ENCODE measurements at places on chromosomes 2 and 18.

GRCh38 chr2:82993609-82994008 is 1465.5 kb downstream of the SUCLG1 start:
- no peak for DNase-seq

GRCh38 chr2:47569658-47570475 is 166.9 kb downstream of the MSH2 start:
- no peak for DNase-seq

DNA sequence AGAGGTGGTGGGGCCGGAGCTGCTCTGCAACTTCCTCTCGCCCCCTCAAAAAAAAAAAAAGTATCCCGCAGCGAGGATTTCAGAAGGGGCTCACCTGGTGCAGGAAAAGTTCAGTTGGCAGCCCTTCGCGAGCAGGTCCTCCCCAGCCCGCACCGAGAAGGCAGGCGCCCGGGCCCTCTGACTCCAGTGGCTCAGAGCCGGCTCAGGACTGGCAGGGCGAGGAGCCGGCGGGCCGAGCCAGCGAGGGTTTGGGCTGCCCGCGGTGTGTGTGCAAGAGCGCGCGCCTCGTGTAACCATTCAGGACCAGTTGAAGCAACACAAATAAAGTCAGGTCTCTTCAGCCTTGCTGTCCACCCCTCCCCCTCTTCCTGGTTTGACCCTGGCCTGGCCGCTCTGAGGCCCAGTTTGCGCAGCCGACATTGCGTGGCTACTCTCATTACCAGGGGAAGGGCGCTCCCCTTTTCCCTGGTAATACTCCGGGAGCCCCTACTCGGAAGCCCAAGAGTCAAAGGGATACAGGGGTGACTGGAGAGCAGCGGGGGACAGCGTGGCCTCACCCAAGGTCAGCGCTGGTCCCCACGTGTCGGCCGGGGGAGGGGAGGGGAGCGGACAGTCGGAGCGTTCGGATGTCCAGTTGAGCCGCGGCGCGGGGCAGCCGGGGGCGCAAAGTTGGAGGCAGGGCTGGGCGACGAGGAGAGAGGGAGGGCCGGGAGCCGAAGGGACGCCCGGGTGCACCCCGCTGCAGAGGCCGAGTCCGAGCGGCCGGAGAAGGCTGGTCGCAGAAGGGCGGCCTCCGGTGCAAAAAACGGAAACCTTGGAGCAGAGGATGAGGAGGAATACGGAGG is 12.3 kb downstream of the EN1 start:
- no peak for DNase-seq

DNA sequence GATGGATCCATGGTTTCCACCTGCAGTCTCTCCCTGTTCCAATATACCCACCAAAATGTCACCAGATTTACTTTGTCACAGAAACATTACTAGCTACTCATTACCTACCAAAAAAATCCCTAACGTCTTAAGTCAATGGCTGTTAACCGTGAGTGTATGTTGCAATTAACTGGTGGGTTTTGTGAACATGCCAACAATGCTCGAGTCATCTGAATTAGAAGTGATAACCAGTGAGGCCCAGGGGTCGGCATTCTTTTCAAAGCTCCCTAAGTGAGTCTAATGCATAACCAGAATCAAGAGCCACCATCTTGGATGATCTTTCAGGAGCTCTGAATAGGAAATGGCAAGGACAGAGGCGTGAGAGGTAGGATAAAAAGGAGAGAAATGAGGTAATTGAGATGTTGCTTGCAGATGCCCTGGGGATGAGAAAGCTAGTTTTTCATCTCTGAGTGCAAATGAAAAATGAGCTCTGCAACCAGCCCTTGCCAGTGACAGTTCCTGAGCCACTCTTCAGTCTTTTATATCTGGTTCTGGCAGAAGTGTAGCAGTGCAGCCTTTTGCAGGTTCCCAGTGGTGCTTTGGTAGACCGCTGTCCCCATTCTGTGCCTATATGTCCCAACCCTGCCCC is 130.0 kb upstream of the RND3 start:
- no peak for DNase-seq

GRCh38 chr18:29160170-29160569 is 983.2 kb upstream of the CDH2 start:
- no peak for DNase-seq

DNA sequence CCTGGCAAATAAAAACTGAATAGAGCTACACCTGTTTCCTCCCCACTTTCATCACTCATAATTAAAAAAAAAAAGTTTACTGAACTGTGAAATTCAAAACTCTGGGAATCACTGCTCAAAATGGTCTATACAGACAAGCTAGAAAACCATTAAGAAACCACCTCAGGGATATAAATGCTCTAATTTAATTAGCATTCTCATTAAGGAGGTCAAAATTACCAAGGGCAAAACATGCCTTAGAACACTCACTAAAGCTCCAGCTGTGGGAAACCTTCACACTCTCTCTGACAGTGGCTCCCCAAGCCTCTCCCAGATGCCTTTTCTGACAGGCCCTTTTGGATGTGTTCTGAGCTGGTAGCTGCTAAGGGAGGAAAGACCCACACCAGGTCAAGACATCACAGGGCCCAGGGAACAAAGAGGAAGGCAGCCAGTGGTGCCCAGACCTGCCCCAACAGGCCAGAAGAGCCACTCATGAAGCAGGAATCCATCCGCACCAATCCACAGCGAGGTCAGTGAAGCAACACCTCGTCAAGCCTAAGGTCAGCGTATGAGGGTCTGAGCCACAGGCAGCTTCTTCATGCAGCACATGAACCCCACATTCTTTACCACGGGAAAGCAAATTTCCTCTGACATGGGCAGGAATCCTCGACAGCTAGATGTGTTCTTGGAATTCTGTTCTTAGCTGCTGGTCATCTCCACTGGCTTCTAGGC is 35.6 kb downstream of the XDH start:
- DNase-seq, result no peak

DNA sequence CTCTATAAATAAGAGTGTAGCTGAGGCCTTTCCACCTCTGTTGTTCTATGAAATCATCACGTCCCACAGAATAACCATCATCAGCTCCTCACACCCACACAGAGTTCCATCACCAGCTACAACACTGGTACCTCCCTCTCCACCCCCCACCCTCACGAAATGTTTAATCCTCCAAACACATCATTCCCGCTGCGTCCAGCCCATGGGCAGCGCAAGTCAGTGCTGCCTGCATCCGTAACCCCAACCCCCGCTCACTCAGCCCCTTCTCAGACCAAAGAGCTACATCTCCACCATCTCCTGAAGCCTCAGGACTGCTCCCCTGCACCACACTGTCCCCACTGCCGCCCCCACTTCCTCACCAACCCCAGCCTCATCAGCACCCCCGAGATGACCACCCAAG is 19.4 kb downstream of the DNMT3A start:
- no peak for DNase-seq

GRCh38 chr2:183214680-183215079 is 90.4 kb downstream of the NUP35 start:
- DNase-seq, result no peak

DNA sequence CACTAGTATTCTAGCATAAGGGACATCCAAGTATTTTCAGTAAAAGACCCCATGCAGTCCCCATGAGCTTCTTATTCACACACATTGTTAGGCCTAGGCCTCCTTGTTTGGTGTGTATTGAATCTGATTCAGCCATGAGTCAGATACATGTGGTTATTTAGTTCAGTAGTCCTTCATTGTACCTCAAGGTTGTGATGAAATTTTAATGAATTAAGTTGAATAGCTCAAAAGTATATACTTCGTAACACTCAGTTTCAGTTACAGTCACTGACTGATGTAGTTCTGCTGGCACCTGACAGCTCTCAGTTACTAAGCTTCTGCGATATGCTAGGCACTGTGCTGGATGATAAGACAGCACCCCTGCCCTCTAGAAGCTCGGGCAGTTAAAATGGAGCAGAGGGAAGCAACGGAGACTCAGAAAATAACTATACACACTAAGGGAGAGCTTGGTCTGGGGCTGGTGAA is 86.4 kb downstream of the XRCC5 start:
- DNase-seq, result no peak

GRCh38 chr18:28331551-28331950 is 154.6 kb upstream of the CDH2 start:
- DNase-seq, result no peak

DNA sequence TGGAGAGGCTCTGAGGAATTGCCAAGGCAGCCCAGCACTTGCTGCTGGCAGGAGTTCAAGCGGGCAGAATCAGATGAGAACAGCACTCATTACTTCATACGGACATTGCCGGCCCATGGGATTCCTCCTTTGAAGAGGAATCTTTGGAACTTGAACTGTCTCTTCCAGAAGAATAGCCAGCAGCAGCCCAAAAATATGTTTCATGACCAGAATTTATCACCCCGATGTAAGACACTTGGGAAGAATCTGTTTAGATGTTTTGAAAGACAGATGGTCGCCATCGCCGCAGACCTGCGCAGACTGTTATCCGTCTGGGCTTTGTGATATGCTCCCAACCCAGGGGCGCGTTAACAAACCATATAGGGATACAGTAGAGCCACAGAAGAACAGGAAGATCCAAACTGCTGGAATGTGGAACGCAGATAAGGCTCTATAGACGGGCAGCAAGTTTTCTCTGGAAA is 3.7 kb upstream of the ADI1 start:
- no peak for DNase-seq

- no peak for DNase-seq
These were observed 24.3 kb upstream of the PSME4 start for GRCh38 chr2:53994818-53995808.

DNA sequence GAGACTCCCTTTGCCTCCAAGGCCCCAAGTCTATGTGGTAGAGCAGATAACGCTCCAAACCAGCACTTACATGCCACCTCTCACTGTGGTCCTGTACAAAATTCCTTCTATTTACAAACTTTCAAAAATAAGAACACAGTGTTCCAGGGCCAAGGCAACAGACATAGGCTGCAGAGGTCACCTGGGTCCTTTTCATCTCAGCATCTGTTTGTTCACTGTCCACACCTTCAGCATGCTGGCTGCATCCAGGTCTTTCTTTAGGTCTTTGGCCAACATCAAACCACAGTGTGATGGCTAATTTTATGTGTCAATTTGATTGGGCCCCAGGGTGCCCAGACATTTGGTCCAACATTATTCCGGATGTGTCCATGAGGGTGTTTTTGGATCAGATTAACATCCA is 20.0 kb upstream of the INO80C start:
- no peak for DNase-seq

- DNase-seq, result no peak
These were observed 570.8 kb upstream of the GYPC start for GRCh38 chr2:126085011-126085795.

GRCh38 chr2:64049633-64050220 is 30.5 kb upstream of the VPS54 start:
- DNase-seq, result peak; percentile 34

DNA sequence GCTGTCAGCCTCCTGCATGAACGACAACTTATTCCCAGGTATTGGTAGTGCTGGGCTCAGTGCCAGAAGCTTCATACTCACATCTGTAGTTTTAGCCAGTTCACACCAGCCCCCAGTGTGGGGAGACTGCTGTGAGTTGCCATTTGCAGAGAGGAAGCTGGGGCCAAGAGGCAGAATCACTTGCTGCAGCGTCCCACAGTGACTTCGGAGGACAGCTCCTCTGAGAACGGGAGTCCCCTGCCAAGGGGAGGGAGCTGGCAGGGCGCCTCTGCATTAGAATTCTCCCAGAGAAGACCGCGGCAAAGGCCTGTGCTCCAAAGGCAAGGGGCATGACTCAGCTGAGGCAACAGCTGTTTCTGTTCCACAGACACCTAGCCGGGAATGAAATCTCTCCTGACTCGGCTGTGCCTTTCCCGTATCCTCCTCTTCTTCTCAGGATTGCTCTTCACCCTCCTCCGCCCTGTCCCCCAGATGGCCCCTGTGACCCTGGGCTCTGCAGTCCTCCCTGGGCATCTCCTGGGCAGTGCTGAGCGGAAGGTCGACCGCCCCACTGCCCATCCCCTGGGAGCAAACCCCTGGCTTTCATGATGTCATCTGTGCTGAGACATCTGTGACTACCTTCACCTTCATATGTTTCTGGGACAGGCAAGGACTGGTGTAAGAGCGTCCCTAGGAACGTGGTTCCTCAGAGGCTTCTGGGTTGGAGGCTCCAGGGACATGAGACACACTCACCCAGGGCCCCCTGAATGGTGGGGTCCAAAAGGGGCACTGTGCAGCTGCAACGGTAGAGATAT is 18.0 kb downstream of the MAL start:
- no peak for DNase-seq

DNA sequence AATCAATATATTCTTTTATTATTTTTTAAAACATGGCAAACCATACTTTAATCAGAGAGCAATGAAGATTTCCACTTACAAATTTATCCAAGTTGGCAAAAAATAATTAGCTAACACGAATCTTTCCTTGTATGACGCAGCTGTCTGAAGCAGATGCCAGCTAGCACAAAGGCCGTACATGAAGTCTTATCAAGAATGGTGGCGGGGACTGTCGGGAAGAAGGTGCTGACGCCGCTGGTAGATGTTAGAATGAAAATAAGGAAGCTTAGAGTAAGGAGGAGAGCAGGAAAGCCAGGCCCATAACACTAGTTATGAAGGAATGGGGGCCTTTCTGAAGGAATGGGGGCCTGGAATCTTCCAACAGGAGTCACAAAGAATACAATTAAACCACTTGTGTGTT is 96.7 kb downstream of the ZNF516 start:
- DNase-seq, result no peak

DNA sequence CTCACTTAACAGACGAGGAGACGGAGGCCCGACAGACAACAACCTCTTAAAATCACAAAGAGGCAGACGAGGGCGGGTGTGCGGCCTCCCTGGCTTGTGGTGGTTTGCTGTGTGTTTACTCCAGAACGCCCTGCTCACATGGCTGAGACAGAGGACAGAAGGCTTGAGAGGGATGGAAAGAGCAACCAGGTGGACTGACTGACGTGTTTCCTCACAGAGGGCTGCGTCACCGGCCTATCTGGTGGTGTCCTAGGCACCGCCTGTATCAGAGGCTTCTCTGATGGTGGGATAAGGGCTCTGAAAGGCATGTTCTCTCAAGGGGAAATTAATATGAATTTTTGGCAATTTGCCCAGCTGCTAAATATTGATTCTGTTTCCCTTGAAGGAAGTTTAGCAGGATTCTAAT is 47.0 kb upstream of the RALBP1 start:
- DNase-seq, result no peak

DNA sequence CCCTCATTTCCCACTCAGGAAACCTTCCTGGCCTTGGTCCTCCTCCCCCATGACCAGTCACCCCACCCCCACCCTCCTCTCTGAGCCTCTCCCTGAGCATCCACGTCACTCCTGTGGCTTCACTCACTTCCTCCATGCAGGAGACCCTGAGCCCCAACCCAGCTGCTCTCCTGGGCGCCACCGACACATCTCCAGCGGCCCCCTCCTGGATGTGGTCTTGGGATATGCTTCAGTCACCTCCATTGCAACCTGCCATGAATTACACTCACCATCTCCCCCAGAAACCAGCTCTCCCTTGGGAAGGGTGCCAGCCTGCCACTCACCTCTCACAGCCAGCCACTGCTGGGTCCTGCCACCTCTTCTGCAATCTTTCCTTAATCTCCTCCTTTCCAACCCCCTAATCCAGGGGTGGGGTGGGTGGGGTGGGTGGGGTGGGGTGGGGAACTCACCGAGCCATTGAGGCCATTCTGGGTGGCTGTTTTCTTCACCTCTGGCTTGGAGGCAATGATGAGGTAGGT is 44.8 kb downstream of the CENPO start:
- no peak for DNase-seq
